ENCODE measurements at places on chromosomes 4 and X. TPM values are rescaled to one million over a fixed set of nuclear protein-coding genes. Genes with fewer than 3 reads are reported as not detected.

CENPVL1 gene
- not detected for total RNA-seq

SH2D1A gene
- 1.0 TPM for total RNA-seq

PPBP gene
- 15.1 TPM for total RNA-seq

S100P gene
- total RNA-seq, result 0.52 TPM

CBLL2 gene
- not detected for total RNA-seq

DNAAF6 gene
- total RNA-seq, result not detected

AFF2 gene
- 2.6 TPM for total RNA-seq

GAGE12E gene
- total RNA-seq, result not detected

NPY1R gene
- 9.9 TPM for total RNA-seq

BST1 gene
- 5.2 TPM for total RNA-seq

GRK4 gene
- 12.5 TPM for total RNA-seq

RNF212 gene
- 3.7 TPM for total RNA-seq

XAGE1A gene
- total RNA-seq, result not detected

SHOX gene
- 3.1 TPM for total RNA-seq

YY2 gene
- total RNA-seq, result 1.6 TPM

HSFX4 gene
- total RNA-seq, result not detected

VSIG4 gene
- 37.1 TPM for total RNA-seq

USP51 gene
- total RNA-seq, result 1.6 TPM

NXF2 gene
- total RNA-seq, result not detected

VGLL1 gene
- not detected for total RNA-seq

UNC5C gene
- total RNA-seq, result 1.0 TPM

C4orf50 gene
- total RNA-seq, result not detected

SLC6A8 gene
- total RNA-seq, result 13.0 TPM

TGIF2LX gene
- not detected for total RNA-seq

C1QTNF7 gene
- total RNA-seq, result 2.1 TPM

SLC26A1 gene
- total RNA-seq, result not detected

SPANXD gene
- not detected for total RNA-seq

RHOXF2B gene
- not detected for total RNA-seq

TCP11X2 gene
- total RNA-seq, result not detected

ZDHHC15 gene
- total RNA-seq, result 3.7 TPM

FHDC1 gene
- 3.7 TPM for total RNA-seq

RRH gene
- total RNA-seq, result under 0.01 TPM

TCEAL2 gene
- total RNA-seq, result not detected

HS6ST2 gene
- 19.8 TPM for total RNA-seq

UGT8 gene
- total RNA-seq, result 2.1 TPM

LEF1 gene
- total RNA-seq, result 4.7 TPM

RAPGEF2 gene
- total RNA-seq, result 46.4 TPM

CXCL8 gene
- total RNA-seq, result 1.0 TPM

CLNK gene
- not detected for total RNA-seq

GPR82 gene
- not detected for total RNA-seq

IQCM gene
- not detected for total RNA-seq

FGF13 gene
- total RNA-seq, result 48.5 TPM

MSX1 gene
- total RNA-seq, result 1.6 TPM

BMPR1B gene
- 22.4 TPM for total RNA-seq

HAND2 gene
- total RNA-seq, result 1.0 TPM

F8A2 gene
- not detected for total RNA-seq

GLRA2 gene
- 1.0 TPM for total RNA-seq

SMIM10L2A gene
- 1.6 TPM for total RNA-seq

ENOX2 gene
- total RNA-seq, result 11.5 TPM

LRIT3 gene
- total RNA-seq, result under 0.01 TPM

FTHL17 gene
- not detected for total RNA-seq

ARL13A gene
- total RNA-seq, result not detected

PFKFB1 gene
- total RNA-seq, result not detected

TEX13D gene
- not detected for total RNA-seq

All from skeletal muscle tissue (tissue), 5 donors.